ENCODE measurements at places on chromosomes 3 and 15. TPM values are rescaled to one million over a fixed set of nuclear protein-coding genes. Genes with fewer than 3 reads are reported as not detected.

Gene LINGO1
- 114 TPM for polyA plus RNA-seq

Gene ANKUB1
- polyA plus RNA-seq = not detected

Gene CPLX3
- polyA plus RNA-seq = 0.27 TPM

- H3K36me3 ChIP-seq = no peaks in the 10 kb centered on the region
- no peaks in the 10 kb centered on the region for H3K27me3 ChIP-seq
- H3K4me1 ChIP-seq = peaks cover 15% of the 10 kb centered on the region
- no peak overlapping the region for H3K27ac ChIP-seq
Measured at GRCh38 chr3:70614111-70614510, 301.7 kb upstream of the MDFIC2 start.

Gene SLC51A
- 6.3 TPM for polyA plus RNA-seq

- no peaks in the 10 kb centered on the region for H3K36me3 ChIP-seq
- H3K27ac ChIP-seq = no peak overlapping the region
- H3K4me3 ChIP-seq = no peak overlapping the region
- H3K4me1 ChIP-seq = peaks cover 11% of the 10 kb centered on the region
Measured at GRCh38 chr3:194054540-194054939, 81.4 kb upstream of the HES1 start.

Gene TTC14
- polyA plus RNA-seq = 9.5 TPM

DNA sequence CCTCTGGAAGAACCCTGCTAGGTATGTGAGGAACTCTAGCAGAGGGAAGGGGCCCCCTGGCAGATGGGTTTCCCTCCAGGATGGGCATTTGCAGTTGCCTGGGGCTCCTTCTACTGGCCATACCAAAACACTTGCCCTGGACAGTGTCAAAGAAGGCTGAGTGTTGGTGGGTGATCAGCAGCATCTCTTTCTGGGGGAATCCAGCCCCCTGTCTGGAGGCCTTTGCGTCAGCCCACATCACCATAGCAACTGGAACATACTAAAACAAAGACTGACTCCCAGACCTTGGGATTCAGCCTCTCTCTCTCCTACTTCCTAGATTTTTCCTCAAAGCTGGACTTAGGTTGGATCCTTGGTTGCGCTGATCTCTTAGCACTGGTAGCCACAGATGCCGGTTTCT lies 8.1 kb downstream of the CEMIP start:
- no peak for DNase-seq
- H3K4me3 ChIP-seq = no peak overlapping the region
- no peaks in the 10 kb centered on the region for H3K36me3 ChIP-seq
- H3K27me3 ChIP-seq = no peaks in the 10 kb centered on the region

GRCh38 chr3:40079203-40079846 lies 230.2 kb upstream of the EIF1B start:
- DNase-seq = no peak
- no peak overlapping the region for H3K4me3 ChIP-seq
- H3K4me1 ChIP-seq = no peaks in the 10 kb centered on the region
- H3K27ac ChIP-seq = no peak overlapping the region

Gene LSAMP
- 2.0 TPM for polyA plus RNA-seq

DNA sequence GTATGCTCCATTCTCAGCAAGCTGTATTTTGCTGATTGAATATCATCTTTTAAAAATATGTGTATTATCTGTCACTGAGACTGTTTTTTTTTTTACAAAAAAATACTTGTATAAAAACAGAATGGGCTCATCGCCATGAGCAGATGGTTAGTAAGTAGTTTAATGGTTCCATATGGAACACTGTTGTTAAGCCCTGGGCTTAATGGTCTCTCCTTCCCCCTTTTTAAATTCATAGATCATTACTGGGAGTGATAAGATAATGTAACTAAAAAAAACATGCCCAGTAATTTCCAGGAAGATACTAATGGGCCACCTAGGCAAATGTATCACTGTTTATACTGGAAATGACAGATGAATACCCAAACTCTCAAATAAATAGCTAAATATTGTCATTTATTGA lies 95.3 kb upstream of the TPRG1 start:
- no peaks in the 10 kb centered on the region for H3K4me1 ChIP-seq
- H3K36me3 ChIP-seq = no peaks in the 10 kb centered on the region
- no peak overlapping the region for H3K27ac ChIP-seq
- no peaks in the 10 kb centered on the region for H3K27me3 ChIP-seq
- H3K4me3 ChIP-seq = no peak overlapping the region

DNA sequence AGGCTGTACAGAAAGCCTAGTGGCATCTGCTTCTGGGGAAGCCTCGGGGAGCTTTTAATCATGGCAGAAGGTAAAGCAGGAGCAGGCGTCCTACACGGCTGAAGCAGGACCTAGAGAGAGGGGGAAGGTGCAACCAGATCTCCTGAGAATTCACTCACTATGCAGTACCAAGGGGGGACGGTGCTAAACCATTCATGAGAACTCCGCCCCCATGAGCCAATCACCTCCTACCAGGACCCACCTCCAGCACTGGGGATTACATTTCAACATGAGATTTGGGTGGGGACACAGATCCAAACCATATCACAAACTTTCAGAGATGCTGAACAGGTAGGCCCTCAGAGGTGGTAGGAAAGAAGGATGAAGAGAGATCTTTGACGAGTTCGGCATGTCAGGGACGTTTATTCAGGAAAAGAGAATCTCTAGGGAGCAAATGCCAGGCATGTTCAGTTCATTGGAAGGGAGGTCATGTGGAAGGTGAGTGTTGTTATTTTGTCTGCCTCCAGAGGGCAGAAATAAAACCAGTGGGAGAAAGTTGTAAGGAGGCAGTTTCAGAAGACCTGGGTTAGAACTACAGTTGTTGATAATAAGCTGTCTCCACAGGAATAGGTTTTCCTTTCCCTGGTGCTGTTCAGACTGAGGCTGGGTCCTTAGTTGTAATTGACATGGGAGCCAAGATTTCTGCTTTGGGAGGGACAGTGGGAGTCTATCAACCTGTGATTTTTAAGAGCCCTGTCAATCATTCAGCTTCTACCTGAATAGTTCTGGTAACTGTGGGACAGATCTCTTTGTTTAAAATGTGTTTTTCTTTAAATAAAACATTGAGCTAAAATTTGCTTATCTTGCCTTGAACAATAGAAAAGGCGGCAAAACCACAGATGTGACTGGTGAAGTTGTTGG lies 4.3 kb upstream of the FNDC3B start:
- H3K36me3 ChIP-seq = no peaks in the 10 kb centered on the region
- H3K4me1 ChIP-seq = peaks cover 2% of the 10 kb centered on the region
- DNase-seq = no peak
- no peak overlapping the region for H3K27ac ChIP-seq
- no peaks in the 10 kb centered on the region for H3K27me3 ChIP-seq

DNA sequence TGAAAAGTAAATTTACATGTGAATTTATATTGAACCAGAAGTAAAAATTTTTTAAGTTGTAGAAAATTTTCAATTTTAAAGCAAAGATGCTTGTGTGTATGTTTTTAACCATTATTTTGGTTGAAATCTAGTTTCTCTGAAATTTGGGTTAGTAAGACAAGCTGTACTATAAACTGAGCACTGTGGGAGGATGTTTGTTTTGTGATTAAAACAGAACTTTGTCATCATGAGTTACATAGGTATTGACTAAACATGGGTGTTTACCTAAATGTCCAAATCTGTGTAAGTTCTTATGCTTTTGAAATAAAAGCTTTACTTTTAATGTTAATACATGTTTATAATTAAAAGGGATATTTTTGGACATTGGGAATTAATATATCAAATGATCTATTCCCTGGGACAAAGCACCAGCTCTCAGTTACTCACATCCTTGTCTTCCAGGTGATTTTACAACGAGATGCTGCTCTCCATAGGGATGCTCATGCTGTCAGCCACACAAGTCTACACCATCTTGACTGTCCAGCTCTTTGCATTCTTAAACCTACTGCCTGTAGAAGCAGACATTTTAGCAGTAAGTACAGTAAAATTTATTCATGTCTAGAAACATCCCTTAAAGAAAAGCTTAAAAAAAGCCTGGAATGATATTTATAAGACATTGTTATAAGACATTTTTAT lies 32.7 kb downstream of the RNF13 start:
- no peaks in the 10 kb centered on the region for H3K4me1 ChIP-seq
- no peak overlapping the region for H3K27ac ChIP-seq
- no peak overlapping the region for H3K4me3 ChIP-seq
- H3K27me3 ChIP-seq = no peaks in the 10 kb centered on the region
- no peaks in the 10 kb centered on the region for H3K36me3 ChIP-seq
- no peak for DNase-seq

DNA sequence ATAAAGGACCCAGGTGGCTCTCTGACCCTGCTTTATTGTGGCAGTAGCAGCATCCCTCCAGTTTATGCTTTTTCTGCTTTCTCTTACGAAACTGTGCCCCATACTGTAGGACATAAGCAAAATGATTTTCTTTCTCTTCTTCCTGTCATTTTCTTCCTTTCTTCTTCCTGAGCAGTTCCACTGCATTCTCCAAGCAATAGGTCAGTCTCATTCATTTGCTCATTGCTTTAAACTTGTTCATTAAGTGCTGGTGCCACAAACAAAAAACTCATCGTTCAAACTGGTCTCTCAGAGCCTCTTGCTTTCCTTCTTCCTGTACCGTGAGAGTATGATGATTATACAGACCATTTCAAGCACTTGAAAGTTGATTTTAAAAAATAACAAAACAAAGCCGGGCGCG lies 66.8 kb downstream of the PDE8A start:
- H3K27ac ChIP-seq = no peak overlapping the region
- no peak for DNase-seq
- no peaks in the 10 kb centered on the region for H3K36me3 ChIP-seq
- H3K4me1 ChIP-seq = no peaks in the 10 kb centered on the region
- H3K4me3 ChIP-seq = no peak overlapping the region

Gene ZBBX
- 0.17 TPM for polyA plus RNA-seq

DNA sequence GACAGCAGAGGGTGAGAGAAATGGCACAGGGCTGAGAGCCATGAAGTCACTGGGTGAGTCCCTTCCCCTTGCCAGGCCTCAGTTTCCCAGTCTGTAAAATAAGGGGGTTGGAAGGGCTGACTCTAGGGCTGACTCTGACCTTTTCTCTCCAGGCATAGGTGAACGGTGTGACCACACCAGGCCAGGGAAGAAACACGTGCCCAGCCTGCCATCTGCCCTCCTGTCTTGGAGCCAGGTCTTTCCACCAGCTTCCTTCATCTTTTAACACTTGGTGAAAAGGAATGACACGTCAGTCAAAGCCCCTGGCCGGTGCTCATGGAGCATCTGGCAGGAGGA lies 74.4 kb downstream of the CPN2 start:
- peaks cover 14% of the 10 kb centered on the region for H3K4me1 ChIP-seq
- H3K27me3 ChIP-seq = no peaks in the 10 kb centered on the region
- DNase-seq = no peak
- H3K4me3 ChIP-seq = no peak overlapping the region
- no peak overlapping the region for H3K27ac ChIP-seq
- no peaks in the 10 kb centered on the region for H3K36me3 ChIP-seq

Gene PRR23A
- not detected for polyA plus RNA-seq

DNA sequence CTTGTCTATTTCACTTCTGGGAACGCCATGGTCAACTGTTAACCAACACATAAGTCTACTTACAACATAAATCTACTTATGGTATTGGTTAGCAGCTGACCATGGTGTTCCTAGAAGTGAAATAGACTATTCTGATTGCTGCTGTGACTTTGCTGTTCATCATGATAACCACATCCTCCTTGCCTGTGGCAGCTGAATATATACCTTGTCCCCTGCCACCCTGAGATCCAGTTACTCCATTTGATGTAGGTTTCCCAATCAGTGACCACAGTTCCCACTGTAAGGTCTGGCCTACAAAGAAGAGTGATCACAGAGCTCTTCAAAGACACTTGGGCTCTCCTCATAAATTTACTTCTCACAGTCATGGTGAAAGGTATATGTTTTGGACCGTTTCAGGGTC lies 66.8 kb upstream of the ALDH1A3 start:
- H3K27ac ChIP-seq = no peak overlapping the region
- H3K4me1 ChIP-seq = no peaks in the 10 kb centered on the region
- H3K27me3 ChIP-seq = no peaks in the 10 kb centered on the region
- DNase-seq = no peak
- no peaks in the 10 kb centered on the region for H3K36me3 ChIP-seq

GRCh38 chr3:139312959-139313358 lies 30.9 kb upstream of the MRPS22 start:
- H3K36me3 ChIP-seq = no peaks in the 10 kb centered on the region
- H3K4me3 ChIP-seq = no peak overlapping the region
- DNase-seq = no peak
- peaks cover 3% of the 10 kb centered on the region for H3K4me1 ChIP-seq
- H3K27ac ChIP-seq = no peak overlapping the region

DNA sequence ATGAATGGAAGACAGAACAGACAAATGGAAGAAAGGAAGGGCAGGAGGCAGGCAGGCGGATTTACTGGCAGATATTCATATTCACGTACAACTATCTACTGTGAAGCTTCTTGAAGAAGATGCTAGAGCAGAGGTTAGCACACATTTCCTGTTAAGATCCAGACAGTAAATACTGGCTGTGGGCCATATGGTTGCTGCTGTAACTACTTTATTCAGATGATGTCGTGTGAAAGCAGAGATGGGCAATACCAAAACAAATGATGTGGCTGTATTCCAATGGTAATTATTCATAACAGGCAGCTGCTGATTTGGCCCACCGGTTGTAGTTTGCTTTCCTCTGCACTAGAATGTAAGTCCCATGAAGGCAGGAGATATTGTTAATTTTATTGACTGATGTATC lies 115.7 kb upstream of the PRTG start:
- no peak for DNase-seq
- no peak overlapping the region for H3K27ac ChIP-seq
- no peaks in the 10 kb centered on the region for H3K36me3 ChIP-seq
- no peak overlapping the region for H3K4me3 ChIP-seq

DNA sequence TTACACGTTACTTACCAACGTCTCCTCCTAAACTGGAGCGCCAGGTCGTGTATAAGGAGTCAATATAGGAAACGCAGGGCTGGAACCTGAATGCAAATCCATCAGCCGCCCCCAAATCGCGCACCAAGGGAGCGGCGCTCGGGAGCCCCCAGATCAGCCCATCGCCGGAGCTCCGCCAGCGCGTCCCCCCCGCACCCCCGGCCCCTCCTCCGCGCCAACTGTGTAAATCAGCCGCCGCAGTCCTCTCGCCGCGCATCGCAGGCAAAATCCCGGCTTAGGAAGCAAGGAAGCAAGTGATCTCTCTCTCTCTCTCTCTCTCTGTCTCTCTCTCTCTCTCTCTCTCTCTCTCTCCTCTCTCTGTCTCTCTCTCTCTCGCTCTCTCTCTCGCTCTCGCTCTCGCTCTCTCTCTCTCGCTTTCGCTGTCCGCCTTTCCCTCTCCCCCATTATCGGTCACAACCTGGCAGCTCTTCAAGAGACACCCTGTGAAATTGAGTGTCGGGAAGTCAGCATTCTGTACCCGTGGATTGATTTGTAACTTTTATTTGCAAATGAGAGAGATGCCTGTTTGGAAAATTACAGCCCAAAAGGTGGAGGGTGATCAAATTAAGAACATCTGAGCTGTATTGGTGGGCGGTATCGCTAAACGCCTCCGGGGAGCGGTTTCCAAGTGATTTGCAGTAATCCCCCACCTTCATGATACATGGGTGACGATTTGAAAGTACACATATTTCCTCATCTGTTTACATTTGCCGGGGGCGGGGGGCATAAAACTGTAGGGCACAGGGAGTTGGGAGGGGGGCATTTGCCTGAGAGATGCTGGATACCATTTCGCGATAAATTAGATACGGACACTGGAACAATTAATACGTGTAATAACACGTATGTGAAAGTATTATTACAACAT lies 645 bp upstream of the SLITRK3 start:
- no peaks in the 10 kb centered on the region for H3K36me3 ChIP-seq
- no peak overlapping the region for H3K27ac ChIP-seq
- H3K4me1 ChIP-seq = peaks cover 2% of the 10 kb centered on the region
- H3K4me3 ChIP-seq = peak overlapping the region; percentile 83

Gene SMAD6
- 1.8 TPM for polyA plus RNA-seq

Gene CCDC12
- polyA plus RNA-seq = 29.5 TPM

All from H1 (cell line).